B cell (primary cell): ENCODE measurements at places on chromosomes 7 and 10. TPM values are rescaled to one million over a fixed set of nuclear protein-coding genes. Genes with fewer than 3 reads are reported as not detected.

DNA sequence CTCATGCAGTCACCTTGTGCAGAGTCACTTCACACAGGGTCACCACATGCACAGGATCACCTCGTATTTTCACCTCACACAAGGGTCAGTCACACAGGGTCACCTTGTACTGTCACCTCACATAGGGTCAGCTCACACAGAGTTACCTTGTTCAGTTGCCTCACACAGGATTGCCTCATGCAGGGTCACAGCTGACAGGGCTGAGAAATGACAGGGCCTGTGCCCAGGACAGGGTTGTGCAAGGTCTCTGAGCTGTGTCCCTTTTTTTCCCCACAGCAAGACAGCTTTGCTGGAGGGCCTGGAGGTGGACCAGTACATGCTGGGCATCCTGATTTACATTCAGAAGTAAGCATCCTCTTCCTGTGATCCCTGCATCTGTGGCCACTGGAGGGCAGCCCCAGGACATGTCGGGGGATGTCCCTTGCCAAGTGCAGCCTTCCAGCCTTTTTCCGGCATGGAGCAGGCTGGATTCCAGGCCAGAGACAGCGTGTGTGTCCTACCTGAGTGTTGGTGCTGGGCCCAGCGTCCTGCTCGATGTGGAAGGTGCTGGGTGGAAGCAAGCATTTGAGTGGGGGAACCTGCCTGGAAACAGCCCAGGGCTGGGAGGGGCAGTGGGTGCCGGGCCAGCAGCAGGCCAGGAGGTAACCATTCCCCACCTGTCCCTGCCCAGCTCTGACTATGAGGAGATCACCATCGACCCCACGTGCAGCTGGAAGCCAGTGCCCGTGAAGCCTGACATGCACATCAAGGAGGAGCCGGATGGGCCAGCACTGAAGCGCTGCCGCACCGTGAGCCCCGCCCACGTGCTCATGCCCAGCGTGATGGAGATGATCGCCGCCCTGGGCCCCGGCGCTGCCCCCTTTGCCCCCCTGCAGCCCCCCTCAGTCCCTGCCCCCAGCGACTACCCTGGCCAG, 16.3 kb downstream of the ZMIZ2 start:
- DNase-seq: no peak

DNA sequence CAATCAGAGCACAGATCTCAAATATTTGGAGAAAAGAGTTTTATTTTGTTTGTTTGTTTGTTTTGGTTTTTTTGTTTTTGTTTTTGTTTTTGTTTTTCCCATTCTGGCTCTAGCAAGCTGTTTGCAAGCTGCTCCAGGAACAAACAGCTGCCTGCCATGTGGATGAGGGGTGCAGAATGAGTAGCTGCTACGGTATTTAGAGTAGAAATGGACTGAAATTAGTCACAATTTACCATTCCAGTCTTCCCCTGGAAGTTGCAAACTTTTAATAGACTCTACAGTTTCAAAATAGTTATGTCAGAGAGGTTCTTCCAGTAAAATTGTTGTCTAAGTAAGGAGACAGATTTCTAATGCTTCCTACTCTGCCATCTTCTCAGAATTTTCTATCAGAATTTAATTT, 27.1 kb upstream of the TAS2R16 start:
- no peak for DNase-seq

PEX1 gene
- total RNA-seq: 33.7 and 34.8 TPM in 2 replicates

DNA sequence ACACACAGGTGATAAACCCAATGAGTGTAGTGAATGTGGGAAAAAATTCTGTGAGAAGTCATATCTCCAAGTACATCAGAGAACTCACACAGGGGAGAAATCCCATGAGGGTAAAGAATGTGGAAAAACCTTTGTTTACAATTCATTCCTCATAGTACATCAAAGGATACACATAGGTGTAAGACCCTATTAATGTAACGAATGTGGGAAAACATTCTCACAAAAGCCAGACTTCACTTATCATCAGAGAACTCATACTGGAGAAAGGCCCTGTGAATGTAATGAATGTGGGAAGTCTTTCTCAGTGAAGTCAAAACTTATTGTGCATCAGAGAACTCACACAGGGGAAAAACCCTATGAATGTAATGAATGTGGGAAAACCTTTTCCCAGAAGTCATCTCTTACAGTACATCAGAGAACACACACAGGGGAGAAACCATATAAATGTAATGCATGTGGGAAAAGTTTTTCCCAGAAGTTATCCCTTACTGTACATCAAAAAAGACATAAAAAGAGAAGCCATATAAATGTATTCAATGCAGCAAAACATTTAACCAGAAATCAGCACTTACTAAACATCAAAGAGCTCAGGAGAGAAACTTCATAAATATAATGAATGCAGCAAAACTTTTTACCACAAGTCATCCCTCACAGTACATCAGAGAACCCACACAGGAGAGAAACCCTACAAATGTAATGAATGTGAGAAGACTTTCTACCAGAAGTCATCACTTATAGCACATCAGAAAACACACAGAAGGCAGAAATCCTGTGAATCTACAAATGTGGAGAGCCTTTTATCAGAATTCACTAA, 49.8 kb downstream of the ZNF239 start:
- DNase-seq: no peak

- no peak for DNase-seq
Observed at GRCh38 chr10:64505501-64505900, 984.3 kb downstream of the REEP3 start.

DNA sequence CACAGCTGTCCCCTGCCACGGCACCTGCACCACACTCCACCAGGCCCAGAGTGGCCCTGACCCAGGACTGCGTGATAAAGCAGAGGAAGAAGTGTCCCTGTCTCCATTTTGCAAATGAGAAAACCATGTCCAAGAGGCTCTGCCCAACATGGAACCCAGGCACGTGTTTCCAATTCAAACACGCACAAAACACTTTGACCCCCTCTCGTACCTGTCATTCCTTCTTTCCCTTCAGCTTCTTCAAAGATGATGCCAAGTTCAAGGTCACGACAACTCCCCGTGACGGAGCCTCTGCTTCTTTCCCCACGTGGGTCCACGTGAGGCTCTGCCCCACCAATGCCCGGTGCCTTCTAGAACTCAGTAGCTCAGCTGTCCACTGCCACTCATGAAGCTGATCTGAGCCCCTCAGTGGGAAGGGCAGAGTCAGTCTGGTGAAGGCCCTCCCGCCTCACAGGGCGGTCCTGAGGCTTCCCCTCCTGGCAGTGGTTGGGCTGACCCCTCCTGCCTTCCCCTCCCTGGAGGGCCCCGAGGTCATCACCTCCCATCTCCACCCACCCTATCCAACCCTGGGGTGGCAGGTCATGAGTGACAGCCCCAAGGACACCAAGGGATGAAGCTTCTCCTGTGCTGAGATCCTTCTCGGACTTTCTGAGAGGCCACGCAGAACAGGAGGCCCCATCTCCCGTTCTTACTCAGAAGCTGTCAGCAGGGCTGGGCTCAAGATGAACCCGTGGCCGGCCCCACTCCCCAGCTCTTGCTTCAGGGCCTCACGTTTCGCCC, 19.0 kb downstream of the CALML5 start:
- DNase-seq: no peak

DNA sequence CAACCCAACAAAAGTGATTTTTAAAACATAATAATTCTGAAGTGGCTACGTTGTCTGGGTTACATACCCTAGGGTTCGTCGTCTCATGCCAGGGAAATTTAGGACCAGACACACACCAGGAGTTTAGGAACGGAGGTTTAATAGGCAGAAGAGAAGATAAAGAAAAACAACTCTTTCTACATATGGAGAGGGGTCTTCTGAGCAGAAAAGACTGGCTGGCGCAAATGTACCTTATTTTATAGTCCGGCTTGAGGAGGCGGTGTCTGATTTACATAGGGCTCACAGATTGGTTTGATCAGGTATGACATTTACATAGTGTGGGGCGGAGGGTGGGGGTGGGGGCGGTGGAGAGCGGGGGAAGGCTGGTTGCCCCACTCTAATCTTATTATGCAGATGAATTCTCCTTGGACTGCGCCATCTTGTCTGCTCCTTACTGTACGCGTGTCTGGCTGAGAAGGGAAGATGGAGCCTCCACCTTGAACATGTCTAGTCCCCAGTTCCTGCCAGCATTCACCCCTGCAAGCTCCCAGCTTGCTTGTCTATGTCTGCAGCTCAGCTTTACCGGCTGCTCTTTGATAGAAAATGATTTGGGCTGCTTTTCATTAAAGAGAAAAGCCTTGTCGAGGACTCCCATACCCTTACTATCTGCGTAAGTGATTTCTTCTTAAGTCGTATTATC, 98.7 kb downstream of the RALA start:
- DNase-seq: no peak

GRCh38 chr7:40243076-40243475, 108.3 kb downstream of the SUGCT start:
- DNase-seq: no peak

GRCh38 chr7:137717811-137718271, 128.9 kb downstream of the DGKI start:
- DNase-seq: no peak

GRCh38 chr10:119653209-119653608, 2.0 kb downstream of the BAG3 start:
- no peak for DNase-seq

DNA sequence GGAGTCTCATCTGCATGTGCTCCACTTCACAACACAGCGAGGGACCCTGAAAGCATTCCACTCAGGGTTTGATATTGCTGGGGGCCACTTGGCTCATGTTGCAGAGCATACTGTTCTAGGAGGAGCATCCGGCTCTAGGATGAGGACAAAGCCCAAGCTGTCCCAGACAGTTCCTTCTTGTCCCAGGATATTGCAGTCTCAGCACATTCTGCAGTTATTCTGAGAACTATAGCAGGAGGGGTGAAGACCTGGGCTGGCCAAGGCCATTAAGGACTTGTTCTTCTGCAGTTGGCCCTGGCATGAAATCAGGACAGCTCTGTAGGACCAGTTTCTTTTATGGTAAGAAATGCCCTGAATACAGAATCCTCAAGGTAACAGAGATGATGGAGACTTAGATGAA, 48.9 kb upstream of the C10orf120 start:
- no peak for DNase-seq

DNA sequence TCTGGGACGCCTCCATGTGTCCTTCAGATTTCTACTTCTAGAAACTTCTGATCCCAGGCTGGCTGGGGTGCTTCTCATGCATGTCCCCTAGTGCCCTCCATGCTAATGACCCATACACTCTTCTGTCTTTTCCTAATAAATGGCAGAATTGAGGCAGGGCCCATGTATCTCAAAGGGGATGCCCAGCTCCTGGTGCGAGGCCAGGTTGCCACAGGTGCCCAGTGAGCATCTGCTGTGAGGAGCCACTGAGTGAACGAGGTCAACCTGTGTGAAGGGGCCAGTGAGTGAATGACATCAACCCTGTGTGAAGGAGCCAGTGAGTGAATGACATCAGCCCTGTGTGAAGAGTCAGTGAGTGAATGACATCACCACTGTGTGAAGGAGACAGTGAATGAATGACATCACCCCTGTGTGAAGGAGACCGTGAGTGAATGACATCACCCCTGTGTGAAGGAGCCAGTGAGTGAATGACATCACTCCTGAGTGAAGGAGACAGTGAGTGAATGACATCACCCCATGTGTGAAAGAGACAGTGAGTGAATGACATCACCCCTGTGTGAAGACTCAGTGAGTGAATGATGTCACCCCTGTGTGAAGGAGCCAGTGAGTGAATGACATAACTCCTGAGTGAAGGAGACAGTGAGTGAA, 478.9 kb downstream of the PTPRN2 start:
- DNase-seq: no peak

ADGRA1 gene
- total RNA-seq: not detected in 2 replicates

GRCh38 chr10:27644307-27644939, 101.2 kb downstream of the MKX start:
- DNase-seq: no peak

DNA sequence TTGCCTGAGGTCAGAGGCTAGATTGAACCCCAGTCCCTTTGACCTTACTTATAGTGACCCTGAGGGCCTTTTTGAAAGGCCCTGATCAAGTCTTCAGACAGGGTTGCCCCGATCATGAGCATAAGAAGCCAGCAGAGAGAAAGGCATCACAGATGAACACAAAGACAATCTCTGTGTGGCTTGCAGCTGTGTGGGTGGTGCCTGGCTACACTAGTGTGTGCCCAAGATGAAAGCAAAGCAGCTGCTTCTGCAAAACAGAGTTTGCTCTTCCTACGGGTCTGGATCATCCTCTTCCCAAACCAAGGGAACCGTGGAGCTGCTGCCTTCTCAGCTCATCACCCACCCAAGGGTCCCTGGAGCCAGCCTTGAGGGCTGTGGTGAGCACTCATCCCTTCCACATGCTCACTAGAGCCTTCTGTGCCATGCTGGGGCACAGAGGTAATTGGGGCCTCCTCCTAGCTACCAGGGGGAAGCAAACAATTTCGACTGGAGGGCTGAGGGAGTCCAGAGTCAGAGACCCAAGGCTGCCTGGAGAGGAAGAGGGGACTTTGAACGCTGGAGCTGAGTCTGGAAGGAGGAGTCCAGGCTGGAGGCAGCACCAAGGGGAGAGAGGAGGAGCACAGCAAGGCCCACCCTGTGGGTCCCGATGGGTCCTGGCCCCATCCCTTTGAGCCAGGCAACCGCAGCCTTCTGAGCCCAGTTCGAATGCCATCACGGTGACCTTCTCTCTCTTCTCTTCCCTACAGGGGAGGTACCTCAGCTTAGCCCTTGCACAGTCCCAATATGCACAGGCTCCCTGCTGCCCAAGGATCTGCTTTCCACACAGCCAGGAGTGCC, 42.3 kb downstream of the ANTXRL start:
- DNase-seq: no peak

GRCh38 chr7:2002561-2003450, 229.9 kb downstream of the MAD1L1 start:
- no peak for DNase-seq

DNA sequence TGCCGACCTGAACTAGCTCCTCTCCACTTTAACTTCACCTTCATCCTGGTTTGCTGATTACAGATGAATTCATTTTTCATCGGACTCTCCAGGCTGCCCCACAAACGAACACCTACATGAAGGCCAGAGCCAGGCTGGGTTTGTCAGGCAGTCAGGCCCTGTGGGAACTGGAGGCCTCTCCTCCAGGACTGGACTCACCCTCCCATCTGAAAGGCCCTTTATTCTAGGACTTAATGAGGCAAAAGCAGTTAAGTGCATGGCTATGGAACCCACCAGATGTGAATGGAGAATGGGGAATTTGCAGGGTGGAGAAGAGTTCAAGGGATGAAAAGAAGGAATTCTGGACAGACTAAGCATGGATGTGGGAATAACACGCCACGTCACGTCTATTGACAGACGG, 170.8 kb downstream of the ARHGAP12 start:
- DNase-seq: no peak

PALD1 gene
- 2.2 and 2.4 TPM in 2 replicates for total RNA-seq

DNA sequence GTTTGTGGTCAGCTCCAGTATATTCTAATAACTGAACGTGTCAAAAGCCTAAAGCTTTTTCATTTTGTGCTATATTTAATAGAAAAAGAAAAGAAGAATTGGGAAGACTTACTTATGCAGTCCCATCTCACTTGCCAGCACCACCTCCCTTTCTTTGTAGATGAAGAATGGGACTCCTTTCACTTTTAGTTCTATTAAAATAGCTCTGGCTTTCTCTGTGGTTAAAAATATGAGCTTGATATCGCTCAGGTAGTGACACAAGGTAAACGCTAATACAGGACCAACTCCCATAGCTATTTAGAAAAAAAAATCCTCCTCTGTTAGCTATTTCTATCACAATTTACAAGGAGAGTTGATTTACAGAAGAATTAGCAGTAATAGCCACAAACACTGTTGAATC, 176.8 kb downstream of the PDE1C start:
- no peak for DNase-seq

GRCh38 chr7:78301407-78301806, 502.8 kb downstream of the PHTF2 start:
- no peak for DNase-seq

LIPF gene
- total RNA-seq: not detected in 2 replicates
